ENCODE measurements at places on chromosomes 3 and 15. TPM values are rescaled to one million over a fixed set of nuclear protein-coding genes. Genes with fewer than 3 reads are reported as not detected.

Gene IL20RB
- 50.6 TPM for total RNA-seq

Gene STRA6
- total RNA-seq = not detected

Gene AADACL2
- not detected for total RNA-seq

Gene OR5K3
- total RNA-seq = not detected

Gene SLC12A1
- not detected for total RNA-seq

Gene DGKG
- 1.3 TPM for total RNA-seq

Gene SENP2
- 84.9 TPM for total RNA-seq

Gene SCN5A
- total RNA-seq = 2.5 TPM

Gene ARGFX
- not detected for total RNA-seq

Gene PSTPIP1
- 13.6 TPM for total RNA-seq

Gene TRIM42
- total RNA-seq = not detected

Gene GNAT1
- not detected for total RNA-seq

Gene FES
- total RNA-seq = 64.9 TPM

Gene TTLL13
- total RNA-seq = not detected

Gene P2RY12
- total RNA-seq = 11.5 TPM

Gene ZBED2
- total RNA-seq = not detected

Gene TMC3
- not detected for total RNA-seq

Gene ONECUT1
- total RNA-seq = 0.22 TPM

Gene KIF7
- 23.1 TPM for total RNA-seq

Gene CASR
- total RNA-seq = not detected

Gene ATXN7
- total RNA-seq = 33.7 TPM

Gene GOLGA8S
- 0.66 TPM for total RNA-seq

Gene PARP3
- total RNA-seq = 19.9 TPM

Gene GHSR
- total RNA-seq = not detected

Gene GPR156
- total RNA-seq = 0.21 TPM

Gene NR2F2
- total RNA-seq = 70.8 TPM

Gene AGBL1
- total RNA-seq = 1.2 TPM

Gene EFCAB12
- 2.2 TPM for total RNA-seq

Gene PLIN1
- total RNA-seq = 392 TPM

Gene MELTF
- total RNA-seq = 6.6 TPM

Gene COL6A5
- total RNA-seq = not detected

Gene ADAMTS17
- 3.3 TPM for total RNA-seq

Gene GOLGA8M
- total RNA-seq = 5.9 TPM

Gene CFAP92
- not detected for total RNA-seq
